ENCODE measurements at places on chromosomes 7 and 10.

DNA sequence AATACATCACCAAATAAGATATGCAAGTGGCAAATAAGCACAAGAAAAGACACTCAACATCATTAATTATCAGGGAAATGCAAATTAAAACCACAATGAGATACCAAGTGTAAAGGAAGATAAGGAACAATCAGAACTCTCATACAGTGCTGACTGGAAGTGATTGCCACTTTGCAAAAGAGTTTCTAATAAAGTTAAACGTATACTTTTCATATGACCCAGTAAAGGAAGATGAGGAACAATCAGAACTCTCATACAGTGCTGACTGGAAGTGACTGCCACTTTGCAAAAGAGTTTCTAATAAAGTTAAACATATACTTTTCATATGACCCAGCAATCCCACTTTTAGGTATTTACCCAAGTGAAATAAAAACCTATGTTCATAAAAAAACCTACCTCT lies 12.2 kb upstream of the JMJD1C start:
- no peak for DNase-seq

GRCh38 chr7:105857009-105857952 lies 19.1 kb downstream of the ATXN7L1 start:
- no peak for DNase-seq

DNA sequence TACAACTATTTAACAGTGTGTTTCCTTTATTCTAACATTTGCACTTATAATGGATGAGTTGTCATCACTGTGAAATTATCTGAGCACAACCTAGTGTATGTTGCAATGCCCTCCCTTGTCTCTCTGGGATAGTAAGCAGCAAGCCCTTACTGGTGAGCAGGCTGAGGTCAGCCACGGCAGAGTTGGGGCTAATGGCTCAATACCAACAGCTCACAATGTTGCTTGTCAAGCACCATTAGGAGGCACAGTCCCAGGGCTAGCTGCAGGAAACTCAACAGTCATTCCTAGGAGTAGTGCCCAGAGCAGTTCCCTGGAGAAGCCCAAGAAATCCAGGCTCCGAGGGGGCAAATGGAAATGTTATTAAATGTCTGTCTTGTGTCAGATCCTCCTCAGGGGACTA lies 858.4 kb downstream of the GRID1 start:
- DNase-seq, result no peak

DNA sequence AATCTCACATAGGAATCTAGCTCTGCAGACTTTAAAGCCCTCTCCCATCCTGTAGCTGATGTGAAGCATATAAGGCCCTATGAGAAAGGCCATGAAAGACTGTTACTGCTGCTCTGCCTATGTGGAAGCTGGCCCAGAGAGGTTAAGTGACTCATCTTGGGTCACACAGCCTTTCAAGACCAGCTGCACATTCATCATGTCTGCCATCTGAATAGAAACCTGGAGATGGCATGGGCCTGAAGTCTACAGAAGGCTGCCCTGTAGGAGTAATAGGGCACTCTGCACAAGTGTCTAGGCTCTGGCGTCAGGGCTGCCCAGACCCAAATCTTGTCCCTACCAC lies 59.4 kb upstream of the COL13A1 start:
- DNase-seq, result no peak

DNA sequence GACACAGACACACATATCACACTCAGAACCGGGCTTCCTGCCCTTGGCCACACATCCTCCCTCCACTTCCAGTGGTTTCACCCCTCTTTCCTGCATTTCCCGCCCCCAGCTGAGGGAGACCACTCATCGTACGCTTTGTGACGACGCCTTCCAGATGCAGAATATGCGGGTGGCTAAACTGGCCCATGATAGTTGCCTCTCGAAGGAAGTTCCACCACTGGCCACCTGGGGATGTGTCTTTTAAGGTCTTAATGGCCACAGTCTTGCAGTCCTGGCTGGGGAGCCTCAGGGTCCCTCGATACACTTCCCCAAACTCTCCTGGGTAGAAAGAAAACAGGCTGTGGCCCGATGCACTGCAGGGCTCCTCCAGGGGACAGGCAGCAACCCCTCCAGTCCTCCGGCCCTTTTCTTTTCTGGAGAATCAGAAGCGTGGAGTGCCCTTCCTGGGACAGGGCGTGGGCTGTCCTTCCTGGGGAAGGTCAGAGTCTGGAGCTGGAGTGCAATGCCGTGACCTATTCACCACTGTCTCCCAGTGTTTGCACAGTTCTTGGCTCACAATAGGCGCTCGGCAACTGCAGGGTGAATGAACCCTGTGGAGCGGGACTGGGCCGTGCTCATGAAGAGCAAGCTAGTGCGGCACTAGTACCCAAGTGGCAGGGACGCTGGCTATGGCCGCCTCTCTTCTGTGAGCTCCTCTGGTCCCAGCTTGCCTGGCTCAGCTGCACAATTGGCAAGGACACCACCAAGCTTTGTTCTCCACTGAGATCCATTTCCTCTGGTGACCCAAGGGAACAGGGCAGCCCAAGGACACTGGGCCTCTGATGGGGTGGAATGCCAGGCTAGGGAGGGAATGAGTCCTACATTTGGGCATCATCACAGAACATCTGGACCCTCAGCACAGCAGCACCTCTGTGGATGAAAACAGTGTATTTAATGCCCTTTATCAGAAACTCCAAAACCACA lies 13.2 kb downstream of the EPHA1 start:
- DNase-seq, result no peak

DNA sequence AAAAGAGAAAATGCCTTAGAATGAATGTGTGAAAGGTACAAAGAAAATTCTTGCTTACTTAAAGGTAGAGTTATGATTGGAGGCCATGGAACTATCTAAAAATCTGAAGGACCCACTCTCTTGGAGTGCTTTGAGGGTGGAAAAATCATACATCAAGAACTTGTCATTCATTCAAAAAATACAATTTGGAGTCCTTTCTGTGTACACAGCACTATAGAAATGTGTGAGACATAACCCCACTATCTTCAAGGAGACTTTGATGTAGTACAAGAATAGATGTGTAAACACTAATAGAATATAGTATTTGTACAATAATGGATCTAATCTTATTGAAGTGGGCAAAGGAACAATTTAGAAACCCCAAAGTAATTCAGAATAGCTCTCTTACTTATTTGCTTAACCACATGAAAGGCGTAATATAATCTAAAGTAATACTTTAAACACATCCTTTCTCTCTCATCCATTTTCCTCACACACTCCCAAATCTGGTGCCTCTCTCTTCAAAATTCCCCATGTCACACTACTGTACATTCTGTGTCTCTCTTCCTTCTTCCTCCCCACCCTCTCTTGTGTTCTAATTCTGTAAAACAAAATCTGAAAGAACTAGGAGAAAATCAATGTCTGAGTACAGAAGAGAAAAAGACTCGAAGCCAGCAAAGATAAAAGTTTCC lies 166.7 kb downstream of the DNAJB9 start:
- DNase-seq, result no peak

- no peak for DNase-seq
Measured at GRCh38 chr10:33238643-33239042, 95.8 kb downstream of the NRP1 start.

- no peak for DNase-seq
Measured at GRCh38 chr7:37663693-37664092, 19.9 kb upstream of the GPR141 start.

- no peak for DNase-seq
Measured at GRCh38 chr7:66768865-66769832, 28.6 kb downstream of the RABGEF1 start.

GRCh38 chr7:132609222-132609621 lies 33.0 kb upstream of the PLXNA4 start:
- no peak for DNase-seq

DNA sequence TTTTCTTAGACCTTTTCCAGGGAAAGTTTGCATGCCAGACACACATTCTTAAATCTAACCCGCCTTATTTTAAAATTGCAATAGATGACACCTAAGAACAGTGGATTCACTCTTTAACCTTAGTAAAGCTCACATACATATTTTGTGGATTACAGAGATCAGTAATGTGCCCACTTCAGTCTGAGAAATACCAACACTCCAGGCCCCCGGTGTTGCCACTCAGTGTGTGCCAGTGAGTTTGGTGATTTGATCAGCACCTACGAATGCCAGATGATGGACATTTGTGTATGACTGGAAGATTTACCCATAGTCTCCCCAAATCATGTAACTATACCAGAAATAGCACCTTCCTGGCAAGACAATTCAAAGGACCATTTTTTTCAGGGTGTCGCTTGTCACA lies 2.6 kb downstream of the LRRN3 start:
- DNase-seq, result no peak

GRCh38 chr10:74929197-74929596 lies 102.8 kb downstream of the KAT6B start:
- no peak for DNase-seq

- DNase-seq, result no peak
Measured at GRCh38 chr7:22604246-22604645, 104.3 kb upstream of the STEAP1B start.

DNA sequence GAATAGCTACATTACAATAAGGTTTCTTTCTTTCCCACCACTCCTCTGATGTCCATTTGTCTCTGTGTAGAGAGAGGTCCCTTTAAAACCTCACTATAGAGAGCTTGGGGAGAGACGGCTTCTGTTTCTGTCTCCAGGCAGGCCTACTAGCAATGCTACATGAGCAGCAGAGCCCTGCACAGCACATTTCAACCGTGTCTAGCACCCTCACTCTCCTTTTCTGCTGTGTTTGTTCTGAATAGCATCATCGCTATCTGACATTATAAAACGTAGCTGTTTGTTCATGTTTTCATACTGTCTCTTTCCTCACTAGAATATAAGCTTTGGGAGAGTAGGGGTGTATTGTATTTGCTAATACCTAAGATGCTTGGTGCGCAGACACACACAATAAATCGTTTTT lies 487.8 kb upstream of the DPP6 start:
- DNase-seq, result no peak

- DNase-seq, result no peak
Measured at GRCh38 chr10:77026148-77026547, 611.5 kb downstream of the KCNMA1 start.

GRCh38 chr7:76217942-76218566 lies 16.4 kb downstream of the SRRM3 start:
- DNase-seq, result no peak

GRCh38 chr10:24147321-24147720 lies 61.6 kb upstream of the KIAA1217 start:
- no peak for DNase-seq

DNA sequence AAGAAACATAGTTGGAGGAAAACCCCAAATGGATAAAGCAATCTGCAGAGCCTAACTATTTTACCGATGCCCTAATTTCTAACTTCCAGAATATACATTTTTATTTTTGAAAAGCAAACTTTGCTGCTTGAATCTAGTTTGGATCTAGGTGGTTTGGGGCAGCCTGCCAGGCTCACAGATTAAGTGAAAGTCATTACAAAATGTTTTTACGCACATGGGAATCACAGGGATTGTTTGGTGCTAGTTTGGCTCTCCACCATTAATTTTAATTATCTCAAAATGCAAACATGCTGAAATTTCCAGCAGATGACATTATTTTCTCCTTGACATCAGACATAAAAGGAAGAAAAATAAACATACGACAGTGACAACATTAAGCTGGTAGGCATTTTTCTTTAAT lies 166.7 kb upstream of the INHBA start:
- DNase-seq, result no peak

- no peak for DNase-seq
Measured at GRCh38 chr10:110643653-110644597, at the start of gene RBM20. Gene RBM20 (plus strand): TSS chr10:110644336. CDS start chr10:110644455, 119 bp downstream.

GRCh38 chr10:121437596-121437995 lies 160.6 kb downstream of the FGFR2 start:
- no peak for DNase-seq

GRCh38 chr10:119520283-119520682 lies 22.2 kb downstream of the RGS10 start:
- DNase-seq, result no peak

DNA sequence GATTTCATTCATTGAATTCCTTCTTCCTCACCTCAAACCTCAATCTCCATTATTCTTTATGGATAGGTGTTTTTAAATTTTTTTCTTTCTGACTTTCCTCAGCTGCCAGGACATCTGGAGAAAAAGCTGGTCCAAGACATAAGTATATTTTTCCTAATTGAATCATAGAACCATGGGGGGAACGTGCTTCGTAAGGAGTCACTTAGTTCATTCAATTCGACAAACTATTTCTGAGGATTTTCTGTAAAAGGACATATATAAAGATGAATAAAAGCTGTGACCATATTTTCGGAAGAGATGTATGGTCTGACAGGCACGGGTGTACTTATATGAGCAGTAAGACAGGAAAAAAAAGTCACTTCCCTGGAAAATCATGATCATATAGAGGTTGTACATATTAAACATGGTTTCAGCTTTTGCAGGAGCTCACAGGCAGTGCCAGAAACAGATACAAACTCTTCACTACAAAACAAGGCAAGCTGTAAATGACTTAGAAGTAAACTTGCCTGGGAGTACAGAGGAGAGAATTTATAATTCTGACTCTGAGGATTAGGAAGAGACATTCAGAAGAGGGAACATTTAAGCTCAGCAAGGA lies 88.2 kb upstream of the EGR2 start:
- DNase-seq, result no peak

Measured in NCI-H1417 treated with DMSO at 0.1 percent for 48 hours (cell line).